ENCODE measurements at places on chromosomes 4 and X.

DNA sequence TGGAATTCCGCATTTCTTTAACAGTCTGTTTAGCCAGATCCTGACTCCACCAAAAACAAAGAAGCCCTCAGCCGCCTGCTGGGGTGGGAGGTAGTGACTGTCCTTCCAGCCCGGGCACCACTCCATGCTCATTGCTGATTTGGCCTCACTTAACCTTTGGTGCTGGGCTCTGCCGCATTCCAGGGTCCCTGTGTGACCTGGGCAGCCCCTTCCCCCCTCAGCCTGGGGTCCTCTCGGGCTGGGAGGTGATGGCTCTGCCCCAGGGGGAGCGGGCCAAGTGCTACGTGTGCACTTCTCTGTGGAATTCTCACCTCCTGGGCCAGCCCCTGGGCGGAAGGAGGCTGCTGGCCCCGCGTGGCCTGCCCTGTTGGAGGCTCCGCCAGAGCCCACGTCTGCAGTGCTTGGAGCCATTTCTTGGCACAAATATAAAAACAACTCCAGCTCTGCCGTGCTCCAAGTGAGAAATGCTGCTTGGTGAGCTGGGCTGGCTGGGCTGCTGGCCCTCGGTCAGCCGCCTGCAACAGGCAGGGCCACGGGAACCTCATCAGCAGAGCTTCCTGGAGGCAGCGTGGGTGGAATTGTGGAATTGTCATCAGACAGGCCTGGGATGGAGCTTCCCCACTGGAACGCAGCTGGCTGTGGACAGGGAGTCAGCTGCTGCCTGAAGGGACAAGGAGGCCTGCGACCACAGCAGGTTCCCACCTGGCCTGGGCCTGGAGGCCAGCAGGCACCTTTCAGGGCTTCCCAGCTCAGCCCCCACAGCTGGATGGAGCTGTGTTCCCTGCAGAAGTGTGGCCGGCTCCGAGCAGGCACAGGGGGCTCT is 66.0 kb downstream of the TRMT44 start:
- no peak for DNase-seq

GRCh38 chrX:11309220-11309619 is 16.0 kb downstream of the AMELX start:
- no peak for DNase-seq

GRCh38 chrX:147912093-147912801 is 528 bp downstream of the FMR1 start:
- DNase-seq: no peak

GRCh38 chr4:854356-854755 is 28.4 kb upstream of the CPLX1 start:
- DNase-seq: no peak

- no peak for DNase-seq
Measured at GRCh38 chrX:4550018-4550417, 836.6 kb upstream of the PRKX start.

GRCh38 chr4:16694173-16694883 is 204.1 kb downstream of the LDB2 start:
- DNase-seq: no peak

- DNase-seq: no peak
Measured at GRCh38 chr4:48275247-48275646, 5.6 kb upstream of the TEC start.

- DNase-seq: no peak
Measured at GRCh38 chr4:85496933-85497332, 22.0 kb downstream of the ARHGAP24 start.

DNA sequence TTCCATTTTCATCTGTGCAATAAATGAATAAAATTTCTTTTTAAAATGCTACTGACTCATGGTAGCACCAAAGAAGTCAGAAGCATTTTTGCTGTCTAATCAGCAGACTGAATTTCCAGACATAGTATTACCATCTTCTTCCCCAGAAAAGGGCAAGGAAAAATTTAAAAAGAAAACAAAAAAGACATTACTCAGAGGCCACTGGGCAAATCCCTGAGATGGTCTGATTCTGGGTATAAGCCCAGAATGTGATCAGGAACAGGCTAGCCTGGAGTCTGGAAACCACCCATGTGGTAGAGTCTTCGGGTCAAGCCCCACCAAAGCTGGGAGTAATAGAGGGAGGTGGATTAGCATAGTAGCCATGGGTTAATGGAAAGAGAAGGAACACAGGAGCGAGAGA is 342.8 kb downstream of the FBXW7 start:
- DNase-seq: no peak

- DNase-seq: peak; percentile 94
Measured at GRCh38 chr4:16897991-16898827, at the start of gene LDB2. LDB2 (minus strand) TSS chr4:16898645.

DNA sequence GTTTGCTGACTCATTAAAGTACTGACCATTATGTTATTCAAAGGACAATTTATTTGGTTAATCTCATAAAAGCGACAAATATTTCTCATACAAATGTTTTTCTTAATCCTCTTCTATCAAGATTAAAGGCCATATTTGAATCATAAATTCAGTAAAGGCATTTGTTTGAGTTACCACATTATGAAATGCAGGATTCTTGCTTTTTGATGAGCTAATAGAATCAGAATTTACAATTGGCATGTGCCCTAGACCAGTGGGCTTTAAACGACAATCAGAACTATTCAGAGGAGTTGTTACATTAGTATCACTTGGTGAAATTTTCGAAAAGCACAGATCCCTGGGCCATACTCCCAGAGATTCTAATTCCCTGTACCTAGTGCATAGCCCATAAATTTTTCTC is 55.3 kb downstream of the KLHL4 start:
- no peak for DNase-seq

DNA sequence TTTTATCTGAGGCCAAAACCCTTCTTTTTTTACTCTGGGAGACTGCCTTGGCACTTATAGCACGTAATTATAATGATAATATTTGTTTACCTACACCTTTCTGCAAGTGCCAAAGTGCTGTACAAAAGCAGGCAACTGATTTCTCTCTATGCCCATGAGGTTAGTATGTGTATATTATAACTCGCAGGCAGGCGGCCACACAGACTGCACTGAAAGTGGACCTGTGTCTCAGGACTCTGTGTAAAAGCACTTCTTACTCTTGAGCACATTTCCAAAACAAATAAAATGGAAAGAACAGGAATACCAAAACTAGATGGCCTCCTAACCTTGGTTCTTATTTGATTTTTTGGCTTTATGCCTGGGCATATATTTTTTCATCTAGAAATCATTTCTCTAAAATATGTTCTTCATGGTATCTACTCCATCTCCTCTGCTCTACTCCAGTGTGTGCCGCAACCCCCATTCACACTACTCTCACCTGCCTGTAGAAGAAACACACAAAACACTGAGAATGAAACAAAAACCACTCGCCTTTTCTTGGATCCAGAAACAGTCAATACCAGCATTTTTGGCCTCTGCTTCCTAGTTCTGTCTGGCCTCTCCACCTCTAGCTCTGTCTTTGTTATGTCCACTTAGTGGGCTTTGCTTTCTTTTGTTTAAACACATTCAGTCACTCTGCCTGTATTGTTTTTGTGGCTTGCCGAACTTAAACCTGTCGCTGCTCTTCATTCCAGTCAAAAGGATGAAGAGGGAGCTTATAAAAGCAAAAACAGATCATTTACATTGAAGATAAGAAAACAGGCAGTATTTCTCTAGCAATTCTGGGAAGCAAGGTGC is 934.5 kb upstream of the TENM3 start:
- DNase-seq: no peak

DNA sequence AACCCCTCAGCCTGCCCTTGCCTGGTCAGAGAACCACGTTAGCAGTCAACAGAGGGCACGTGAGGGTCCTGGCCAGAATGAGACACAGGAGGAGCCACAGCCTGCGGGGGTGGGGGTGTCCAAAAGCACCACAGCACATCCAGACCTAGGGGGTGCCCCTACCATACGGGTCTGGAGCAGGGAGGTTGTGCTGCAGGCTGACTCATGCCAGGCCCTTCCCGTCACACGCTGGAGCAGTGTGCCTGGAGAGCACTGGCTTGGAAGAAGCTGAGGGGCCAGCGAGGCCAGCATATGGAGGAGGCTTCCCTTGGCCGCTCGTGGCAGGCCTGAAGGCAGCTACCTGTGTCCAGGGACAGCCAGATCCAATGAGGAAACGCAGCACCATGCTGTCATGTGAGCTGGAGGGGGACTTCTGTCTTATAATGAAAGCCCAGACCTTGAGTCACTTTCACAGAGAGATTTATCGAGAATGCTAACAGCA is 1.5 kb upstream of the IRAK1 start:
- no peak for DNase-seq

DNA sequence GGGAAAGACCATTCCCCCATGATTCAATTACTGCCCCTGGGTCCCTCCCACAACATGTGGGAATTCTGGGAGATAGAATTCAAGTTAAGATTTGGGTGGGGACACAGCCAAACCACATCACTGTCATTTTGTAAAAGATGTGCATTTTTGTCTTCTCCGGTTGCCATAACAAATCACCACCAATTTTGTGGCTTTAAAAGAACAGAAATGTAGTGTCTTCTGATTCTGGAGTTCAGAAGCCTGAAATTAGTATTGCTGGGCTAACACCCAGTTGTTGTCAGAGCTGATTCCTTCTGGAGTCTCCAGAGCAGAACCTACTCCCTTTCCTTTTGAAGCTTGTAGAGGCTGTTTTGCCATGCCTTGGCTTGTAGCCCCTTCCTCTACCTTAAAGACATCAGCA is 54.1 kb upstream of the DHRSX start:
- no peak for DNase-seq

- no peak for DNase-seq
Measured at GRCh38 chrX:150014525-150014924, 76.2 kb upstream of the EOLA2 start.

- DNase-seq: no peak
Measured at GRCh38 chr4:101032541-101032940, 314.8 kb downstream of the PPP3CA start.

GRCh38 chr4:154292589-154292988 is 199.0 kb downstream of the DCHS2 start:
- no peak for DNase-seq

All from vagina (tissue), 2 donors.